ENCODE measurements at places on chromosomes 2 and 18.

DNA sequence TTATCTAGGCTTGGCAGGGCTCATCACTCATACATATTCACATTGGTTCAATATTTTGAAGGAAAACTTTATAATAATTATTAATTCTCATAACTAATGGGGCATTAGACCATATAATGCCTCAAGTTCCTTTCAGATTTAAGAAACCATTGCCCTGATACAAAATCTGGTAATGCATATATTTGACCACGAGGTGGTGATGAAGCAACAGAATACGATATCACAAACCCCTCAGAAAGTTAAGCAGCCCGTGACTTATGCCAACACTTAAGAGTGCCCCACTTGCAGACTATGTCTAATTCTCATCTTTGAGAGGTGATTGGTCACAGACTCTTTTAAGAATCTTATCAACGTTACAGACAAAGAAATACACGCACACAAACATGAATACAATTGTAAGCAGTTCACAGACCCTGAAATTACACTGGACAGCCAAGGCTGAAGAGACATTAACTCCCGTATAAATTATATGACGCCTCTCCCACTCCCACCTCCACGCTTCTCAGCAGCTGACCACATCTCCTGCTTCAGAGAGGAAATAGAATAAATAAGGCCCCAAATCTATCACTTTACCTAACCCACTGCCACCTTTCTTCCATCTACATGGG lies 20.7 kb upstream of the DNAH6 start:
- no peak for DNase-seq

DNA sequence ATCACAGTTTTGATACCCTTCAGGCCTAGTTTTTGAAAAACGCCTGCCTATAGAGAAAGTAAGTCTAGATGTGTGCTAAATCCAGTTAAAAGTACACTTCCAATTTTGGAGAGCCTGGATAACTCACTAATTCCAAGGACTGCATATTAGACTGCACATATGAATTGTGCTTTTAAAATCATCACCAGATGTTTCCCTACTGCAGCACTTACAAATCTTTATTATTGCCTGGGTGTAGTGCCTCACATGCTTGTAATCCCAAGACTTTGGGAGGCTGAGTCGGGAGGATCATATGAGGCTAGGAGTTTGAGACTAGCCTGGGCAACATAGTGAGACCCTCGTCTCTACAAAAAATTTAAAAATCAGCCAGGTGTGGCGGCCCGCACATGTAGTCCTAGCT lies 35.9 kb upstream of the HTR2B start:
- no peak for DNase-seq

DNA sequence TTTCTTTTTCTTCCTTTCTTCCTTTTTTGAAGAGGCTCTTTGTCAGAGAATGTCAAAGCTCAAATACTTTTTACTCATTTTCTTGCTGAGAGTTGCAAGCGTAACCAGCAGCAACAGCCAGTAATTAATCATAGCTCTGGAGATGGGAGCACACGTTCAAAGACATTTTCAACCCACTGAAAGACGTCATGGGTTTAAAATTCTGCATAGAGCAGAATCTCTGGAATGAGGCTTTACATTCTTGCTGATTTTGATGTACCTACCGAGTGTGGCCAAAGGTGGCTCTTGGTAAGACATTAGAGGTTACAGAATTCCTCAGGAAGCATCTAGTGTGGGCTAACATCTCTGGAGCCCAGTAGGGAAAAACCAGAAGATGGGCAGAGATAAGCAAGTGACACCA lies 292.5 kb downstream of the MTX2 start:
- DNase-seq, result no peak

DNA sequence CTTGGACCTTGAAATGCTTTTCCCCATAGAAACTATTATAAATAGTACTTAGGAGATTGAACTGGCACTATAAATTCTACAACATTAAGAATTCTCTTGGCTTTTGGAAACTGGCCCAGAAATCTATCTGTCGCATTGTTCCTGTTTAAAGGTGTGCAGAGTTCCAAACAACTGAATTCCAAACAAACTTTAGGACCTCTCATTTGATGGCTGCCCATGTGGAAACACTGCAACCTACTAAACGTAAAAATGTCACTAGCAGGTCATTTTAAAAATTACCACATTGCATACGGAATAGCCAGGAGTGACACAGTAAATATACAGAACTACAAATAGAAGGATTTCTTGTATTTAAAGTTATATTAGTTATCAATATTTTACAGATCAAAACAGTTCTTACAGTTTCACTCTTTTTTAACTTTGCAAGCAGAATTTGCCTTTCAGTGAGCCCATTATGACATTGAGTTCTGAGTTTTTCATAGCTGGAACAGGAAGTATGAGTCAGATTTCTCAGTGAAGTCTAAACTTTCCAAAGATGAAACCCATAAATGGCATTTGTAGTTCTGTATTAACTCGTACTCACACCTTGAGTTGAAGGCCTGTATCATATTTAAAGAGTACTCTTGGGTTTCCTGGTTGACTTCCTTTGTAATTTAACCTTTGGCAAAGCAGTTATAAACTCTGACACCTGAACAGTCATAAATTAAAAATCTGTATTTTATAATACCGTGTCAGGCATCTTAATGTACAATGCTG lies 142.3 kb upstream of the BOD1L2 start:
- no peak for DNase-seq

DNA sequence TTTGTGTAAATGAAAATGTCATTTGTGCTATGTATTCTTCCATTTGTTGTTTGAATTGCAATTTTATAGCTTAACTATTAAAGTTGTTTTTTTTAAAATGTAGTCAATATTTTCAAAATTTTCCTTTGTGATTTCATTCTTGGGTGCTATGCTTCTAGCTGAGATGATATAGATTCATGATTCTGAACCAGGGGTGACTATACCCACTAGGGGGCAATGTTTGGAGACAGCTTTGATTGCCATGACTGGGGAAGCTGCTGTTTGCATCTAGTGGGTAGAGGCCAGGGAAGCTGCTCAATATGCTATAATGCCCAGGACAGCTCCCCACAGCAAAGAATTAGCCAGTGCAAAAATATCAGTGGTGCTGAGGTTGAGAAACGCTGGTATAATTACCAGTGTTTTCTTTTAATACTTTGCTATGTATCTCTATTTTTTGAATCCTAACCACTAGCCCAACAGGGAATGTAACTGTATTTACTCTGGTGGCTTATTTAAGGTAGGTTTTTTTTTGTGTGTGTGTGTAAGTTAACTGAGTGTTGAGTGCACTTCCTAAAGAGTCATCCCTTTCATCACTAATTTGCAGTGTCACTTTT lies 99.7 kb downstream of the MEP1B start:
- no peak for DNase-seq

- no peak for DNase-seq
Measured at GRCh38 chr2:236223675-236224074, 40.5 kb downstream of the ASB18 start.

DNA sequence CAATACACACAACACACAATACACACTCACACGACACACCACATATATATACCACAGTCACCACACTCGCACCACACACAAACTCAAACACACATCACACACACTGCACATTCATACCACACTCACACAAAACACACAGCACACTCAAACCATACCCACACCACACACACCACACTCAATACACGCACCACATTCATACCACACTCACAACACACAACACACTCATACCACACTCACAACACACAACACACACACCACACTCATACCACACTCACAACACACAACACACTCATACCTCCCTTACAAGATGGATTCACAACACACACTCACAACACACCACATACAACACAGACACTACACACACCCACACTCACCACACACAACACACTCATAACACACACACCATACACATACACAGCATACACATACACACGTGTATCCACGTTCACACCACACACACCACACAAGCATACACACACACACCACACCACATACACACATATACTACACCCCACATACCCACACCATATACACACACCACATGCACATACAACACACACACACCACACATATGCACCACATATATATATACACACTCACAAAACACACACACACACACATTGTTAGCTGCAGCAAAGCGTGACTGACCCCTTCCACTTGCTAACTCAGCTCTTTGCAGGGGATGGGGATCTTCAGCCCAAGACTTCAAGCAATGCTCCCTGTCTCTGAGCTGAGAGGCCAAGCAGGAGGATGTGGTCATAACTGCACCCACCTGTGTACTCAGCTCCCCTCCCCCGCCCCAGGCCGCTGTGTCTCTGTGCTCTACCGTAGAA lies 59.0 kb downstream of the SDC1 start:
- DNase-seq, result no peak

DNA sequence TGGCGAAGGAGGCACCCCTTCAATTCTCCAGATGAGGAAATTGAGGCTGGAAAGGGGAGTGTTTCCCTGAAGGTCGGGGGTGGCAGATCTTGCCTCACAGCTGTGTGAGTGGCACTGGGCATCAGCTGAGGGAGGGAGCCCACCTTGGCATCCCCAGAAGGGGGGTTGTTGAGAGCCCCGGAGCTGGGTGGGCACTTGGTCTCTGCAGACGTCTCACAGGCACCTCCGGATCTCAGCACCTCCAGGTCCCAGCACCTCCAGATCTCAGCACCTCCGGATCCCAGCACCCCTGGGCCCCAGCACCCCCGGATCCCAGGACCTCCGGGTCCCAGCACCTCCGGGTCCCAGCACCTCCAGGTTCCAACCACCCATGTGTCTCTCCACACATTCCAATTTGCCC lies 137.9 kb downstream of the NFATC1 start:
- no peak for DNase-seq

- no peak for DNase-seq
Measured at GRCh38 chr2:118151831-118152230, 63.6 kb downstream of the INSIG2 start.

DNA sequence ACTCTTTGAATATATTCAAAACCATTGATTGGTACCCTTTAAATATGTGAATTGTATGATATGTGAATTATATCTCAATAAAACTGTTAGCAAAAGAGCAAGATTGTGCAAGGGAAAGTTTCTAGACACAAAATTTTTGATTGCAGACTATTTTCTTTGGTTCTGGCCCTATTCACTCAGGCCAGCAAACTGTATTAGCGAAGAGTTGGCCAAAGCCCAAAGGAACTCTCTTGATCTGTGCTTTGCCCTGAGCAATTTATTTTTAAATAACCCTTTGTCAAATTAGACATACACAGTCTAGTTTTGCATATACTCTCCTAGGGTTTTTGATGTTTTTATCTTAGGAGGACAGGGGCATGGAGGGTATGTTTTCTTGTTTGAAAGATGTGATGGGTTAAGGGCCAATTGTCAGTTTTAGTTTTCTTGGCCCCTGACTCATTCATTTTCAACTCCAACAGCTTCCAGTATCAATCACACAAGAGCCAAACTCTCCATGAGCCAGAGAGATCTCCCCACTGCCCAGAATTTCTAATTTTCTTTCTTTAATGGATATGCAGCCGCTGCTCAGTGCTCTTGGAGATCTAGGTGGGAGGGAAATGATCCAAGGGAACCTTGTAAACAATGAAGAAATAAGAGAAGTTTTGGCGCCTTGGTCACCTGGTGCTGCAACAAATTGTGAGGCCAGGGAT lies 231.5 kb downstream of the SRBD1 start:
- no peak for DNase-seq

- no peak for DNase-seq
Measured at GRCh38 chr2:113218283-113219091, 44.7 kb downstream of the PSD4 start.

DNA sequence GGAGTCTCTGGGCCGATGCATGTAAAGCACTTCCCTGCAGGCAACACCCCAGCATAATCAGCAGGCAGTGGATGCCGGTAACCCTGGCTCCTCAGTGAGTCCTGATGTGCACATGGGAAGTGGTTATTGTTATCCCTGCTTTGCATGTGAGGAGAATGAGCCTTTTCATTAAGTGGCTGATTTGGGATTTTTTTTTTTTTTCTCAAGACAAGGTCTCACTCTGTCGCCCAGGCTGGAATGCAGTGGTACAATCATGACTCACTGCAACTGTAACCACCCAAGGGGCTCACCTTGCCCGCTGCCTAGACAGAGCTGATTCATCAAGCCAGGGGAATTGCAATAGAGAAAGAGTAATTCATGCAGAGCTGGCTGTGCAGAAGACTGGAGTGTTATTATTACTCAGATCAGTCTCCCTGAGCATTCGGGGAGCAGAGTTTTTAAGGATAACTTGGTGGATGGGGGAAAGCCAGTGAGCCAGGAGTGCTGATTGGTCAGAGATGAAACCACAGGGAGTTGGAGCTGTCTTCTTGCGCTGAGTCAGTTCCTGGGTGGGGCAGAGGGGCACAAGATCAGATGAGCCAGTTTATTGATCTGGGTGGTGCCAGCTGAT lies 95.4 kb downstream of the SOCS6 start:
- no peak for DNase-seq

DNA sequence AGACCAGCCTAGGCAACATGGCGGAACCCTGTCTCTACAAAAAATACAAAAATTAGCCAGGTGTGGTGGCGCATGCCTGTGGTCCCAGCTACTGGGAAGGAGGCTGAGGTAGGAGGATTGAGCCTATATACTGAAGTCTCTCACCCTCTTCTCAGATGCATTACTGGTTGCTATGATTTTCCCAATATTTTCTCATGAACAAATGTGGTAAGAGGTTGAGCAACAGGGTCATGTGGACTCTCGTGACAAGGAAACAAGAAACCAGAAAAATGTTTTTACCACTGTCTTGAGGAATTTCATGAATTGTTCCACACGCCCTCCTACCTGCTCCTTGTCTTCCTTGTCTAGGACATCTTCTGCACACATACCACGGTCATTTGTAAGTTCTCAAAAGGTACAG lies 12.4 kb downstream of the LMAN2L start:
- no peak for DNase-seq

GRCh38 chr18:32183503-32183902 lies 6.3 kb upstream of the MEP1B start:
- DNase-seq, result no peak

DNA sequence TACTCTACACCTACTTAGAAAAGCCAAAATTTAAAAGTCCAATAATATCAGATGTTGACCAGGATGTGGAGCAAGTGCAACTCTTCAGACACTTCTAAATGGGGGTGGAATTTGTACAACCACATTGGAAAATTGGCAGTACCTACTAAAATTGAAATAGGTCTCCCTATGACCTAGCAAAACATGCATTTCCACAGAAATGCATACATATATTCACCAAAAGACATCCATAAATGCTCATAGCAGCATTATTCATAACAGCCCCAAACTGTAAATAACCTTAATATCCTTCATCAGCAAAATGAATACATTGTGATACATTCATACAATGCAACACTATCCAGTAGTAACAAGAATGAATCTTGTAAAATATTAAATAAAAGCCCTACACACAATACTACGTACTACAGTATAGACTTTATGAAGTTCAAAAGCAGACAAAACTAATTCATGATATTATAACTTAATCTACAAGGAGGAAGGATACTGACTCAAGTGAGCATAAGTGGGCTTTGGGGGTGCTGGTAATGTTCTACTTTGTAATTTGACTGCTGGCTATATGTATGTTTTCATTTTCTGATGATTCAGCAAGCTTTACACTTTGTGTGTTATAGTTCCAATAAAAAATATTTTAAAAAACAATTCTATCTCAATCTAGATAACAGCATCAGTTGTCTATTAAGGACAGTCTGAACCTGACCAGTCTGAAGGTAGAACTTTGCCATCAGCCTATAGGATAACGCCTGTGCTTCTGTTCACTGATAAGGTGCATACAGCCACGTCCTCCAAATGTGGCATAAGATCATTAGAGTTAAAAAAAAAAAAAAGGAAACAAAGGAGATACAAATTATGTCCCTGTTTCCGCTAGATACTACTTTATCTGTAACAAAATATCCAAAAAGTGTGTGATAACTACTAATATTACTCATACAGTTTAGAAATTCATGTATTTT lies 6.6 kb upstream of the TNFRSF11A start:
- no peak for DNase-seq
